ENCODE measurements at places on chromosomes 1 and 21.

GRCh38 chr1:163537809-163538208 is 216.1 kb downstream of the NUF2 start:
- DNase-seq = no peak

DNA sequence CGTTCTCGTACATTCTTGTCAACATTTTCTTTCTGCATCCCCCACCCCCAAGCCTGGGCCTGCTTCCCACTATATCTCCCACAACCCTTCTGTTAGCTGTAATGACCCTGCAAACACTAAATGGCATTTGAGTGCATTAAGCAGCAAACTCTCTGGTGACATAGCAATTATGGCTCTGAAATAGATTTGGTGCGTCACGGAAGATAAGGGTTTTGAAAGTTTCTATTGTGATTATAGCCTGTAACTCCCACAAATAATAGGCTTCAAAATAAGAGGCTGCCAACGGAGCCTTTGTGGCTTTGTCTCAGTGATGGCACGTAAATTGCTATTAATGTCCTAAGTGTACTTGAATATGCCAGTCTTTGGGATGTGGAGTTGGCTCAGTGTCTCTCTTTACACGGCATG is 277.6 kb downstream of the PBX1 start:
- DNase-seq = no peak

- no peak for DNase-seq
Measured at GRCh38 chr1:22133247-22133930, 9.5 kb downstream of the WNT4 start.

DNA sequence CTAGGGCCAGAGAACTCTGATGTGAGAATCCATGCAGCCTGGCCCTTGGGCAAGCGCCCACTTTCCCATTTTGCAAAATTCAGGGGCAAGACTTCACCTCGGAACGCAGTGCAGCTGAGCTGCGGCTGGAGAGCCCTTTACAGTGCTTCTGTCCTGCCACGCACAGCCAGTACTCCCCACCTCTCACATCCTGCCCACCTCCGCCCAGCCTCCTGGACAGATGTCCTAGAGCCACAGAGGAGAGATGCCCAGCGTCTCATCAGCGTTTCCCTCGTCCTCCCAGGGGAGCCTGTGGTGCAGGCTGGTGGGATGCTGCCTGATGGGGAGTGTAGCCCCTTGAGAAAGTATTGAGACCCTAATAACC is 29.6 kb downstream of the RUNX3 start:
- no peak for DNase-seq

DNA sequence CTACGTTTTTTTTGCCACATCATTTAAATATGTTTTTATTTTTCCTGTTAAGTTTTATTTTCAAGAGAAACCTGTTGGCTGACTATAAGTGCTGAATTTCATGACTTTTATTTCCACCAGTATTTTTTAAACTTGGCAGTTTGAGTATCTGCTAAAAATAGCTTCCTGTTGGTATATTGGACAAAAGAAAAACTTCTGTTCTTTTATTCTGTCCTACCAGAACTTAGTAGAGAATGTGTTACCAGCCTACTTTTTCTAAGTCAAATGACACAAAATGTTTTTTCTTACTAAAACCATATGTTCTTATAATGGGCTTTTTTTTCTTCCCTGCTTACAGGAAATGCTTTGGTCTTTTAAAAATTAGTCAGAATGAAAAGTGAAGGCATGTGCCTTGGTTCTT is 7.6 kb downstream of the DR1 start:
- DNase-seq = no peak

GRCh38 chr1:217067642-217068041 is 344.4 kb upstream of the ESRRG start:
- DNase-seq = no peak

DNA sequence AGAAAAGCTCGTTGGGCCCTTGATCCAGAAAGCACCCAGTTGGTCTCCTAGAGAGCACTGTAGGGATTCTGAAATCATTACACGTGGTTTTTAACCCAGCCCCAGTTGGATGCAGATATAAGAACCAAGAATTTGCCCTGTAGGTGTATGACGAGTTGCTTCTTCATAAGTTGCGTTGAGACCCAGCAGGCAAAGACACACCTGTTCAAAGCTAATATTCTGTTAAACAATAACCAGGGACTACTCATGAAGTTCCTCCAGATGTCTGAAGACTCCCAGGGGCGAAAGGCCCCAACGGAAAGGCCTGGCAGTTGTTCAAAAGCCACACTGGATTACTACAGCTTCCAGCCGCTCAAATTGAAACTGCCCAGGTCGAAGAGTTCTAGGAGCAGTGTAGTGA is 88.6 kb upstream of the HNRNPU start:
- no peak for DNase-seq

DNA sequence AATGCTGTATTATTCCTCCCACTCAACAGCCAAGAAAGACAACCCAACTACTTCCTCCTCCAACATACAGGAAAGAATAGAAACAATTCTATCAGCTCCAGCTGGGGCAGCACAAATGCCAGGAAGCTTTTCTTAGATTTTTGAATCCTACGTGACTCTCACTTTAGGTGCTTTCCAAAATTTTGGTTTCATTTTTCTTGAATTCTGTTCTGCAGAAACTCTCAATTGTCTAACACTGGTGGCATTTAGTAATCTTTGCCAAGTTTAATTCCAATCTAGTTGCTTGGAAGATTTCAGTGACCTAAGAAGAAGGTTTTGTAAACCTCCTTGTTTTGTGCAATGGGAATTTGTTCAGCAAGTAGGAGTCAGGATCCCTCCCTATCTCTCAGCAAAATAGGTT is 37.1 kb upstream of the DOCK7 start:
- no peak for DNase-seq

- no peak for DNase-seq
Measured at GRCh38 chr1:185739967-185740366, 5.8 kb downstream of the HMCN1 start.

- no peak for DNase-seq
Measured at GRCh38 chr1:185534801-185535200, 199.4 kb upstream of the HMCN1 start.
